Renal pelvis (tissue), 12 donors: ENCODE measurements at places on chromosomes 1 and 21. TPM values are rescaled to one million over a fixed set of nuclear protein-coding genes. Genes with fewer than 3 reads are reported as not detected.

The CSF1 gene
- 6.9 TPM for polyA plus RNA-seq

The RNU1-2 gene
- polyA plus RNA-seq: not detected

The DLGAP3 gene
- 3.6 TPM for polyA plus RNA-seq

The ROR1 gene
- polyA plus RNA-seq: 31.2 TPM

The FUCA1 gene
- 40.4 TPM for polyA plus RNA-seq

The DSTYK gene
- polyA plus RNA-seq: 15.2 TPM

The CD84 gene
- polyA plus RNA-seq: 1.1 TPM

The ARMH1 gene
- polyA plus RNA-seq: 9.0 TPM

The CRNN gene
- not detected for polyA plus RNA-seq

The OR2M4 gene
- polyA plus RNA-seq: 0.03 TPM

GRCh38 chr1:175075572-175076568, 8.2 kb downstream of the TNN start:
- no peak for DNase-seq

- no peak for DNase-seq
Measured at GRCh38 chr1:89842567-89843272, 21.9 kb downstream of the LRRC8D start.

GRCh38 chr1:115135681-115136080, 46.4 kb upstream of the TSPAN2 start:
- no peak for DNase-seq

DNA sequence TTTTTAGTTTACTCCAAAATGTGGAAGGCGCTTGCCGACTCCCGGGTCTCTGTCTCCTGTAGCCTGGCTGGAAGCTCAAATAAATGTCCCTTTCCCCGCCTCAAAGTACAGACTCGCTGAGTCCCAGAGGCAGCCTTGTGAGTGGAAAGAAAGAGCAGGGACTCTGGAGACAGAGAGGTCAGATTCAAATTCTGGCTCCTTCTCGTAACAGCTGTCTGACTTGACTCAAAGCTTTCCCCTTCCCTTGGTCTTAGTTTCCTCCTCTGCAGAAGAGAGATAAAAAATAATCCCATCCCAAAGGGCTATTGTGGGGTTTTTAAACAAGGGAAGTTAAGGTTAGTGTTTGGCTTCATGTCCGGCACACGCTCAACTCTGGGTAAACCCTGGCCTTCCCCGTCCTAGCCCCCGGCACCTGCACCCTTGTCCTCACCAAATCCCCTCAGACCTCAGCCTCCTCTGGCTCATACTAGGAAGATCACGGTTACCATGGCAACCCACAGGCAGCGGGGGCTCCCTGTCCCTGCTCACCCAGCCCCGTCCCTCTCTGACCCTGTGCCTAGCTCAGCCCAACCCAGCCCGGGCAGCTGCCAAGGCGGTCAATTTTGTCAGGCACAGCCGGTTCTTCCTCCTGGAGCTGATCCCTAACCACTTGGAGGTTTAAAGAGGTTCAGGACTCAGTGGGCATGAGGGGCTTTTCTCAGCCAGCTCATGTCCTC, 49.2 kb upstream of the IGSF21 start:
- no peak for DNase-seq

DNA sequence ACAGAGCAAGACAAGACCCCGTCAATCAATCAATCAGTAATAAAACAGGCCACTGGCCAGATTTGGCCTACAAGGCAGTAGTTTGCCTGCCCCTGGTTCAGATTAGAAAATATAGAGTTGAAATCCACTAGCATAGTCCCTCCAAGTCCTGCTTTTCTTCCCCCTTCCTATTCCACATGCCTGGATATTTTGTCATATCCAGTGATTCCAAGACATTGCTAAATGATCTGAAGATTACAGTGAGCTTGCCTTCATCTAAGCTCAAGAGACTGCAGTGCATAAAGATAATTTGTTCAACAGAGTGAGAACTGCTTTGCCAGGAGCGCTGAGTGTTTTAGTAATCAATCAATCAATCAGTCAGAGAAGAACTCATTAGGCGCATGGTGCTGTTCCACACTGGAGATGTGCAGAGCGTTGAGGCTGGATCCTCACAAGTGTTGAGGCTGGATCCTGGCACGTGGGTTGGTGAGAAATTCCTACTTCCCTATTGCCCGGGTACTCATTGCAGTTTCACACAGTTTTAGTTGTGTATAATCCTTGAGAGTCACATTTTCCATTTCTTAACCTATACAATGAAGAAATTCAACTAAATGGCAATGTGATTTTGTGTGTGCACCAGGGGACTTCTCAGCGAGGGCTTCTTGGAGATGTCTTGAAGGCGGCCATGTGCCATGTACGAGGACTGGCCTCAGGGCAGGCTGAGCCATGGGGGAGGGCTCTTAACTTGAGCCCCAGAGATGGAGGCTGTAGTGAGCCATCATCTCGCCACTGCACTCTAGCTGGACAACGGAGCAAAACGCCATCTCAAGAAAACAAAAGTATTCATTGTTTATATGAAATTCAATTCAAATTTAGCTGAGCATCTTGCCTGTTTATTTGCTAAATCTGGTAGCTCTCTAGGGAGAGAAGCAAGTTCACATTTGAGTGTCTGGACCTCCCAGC, 76.3 kb downstream of the TOMM20 start:
- DNase-seq: no peak

- no peak for DNase-seq
Measured at GRCh38 chr1:34086561-34086960, 78.5 kb downstream of the CSMD2 start.

DNA sequence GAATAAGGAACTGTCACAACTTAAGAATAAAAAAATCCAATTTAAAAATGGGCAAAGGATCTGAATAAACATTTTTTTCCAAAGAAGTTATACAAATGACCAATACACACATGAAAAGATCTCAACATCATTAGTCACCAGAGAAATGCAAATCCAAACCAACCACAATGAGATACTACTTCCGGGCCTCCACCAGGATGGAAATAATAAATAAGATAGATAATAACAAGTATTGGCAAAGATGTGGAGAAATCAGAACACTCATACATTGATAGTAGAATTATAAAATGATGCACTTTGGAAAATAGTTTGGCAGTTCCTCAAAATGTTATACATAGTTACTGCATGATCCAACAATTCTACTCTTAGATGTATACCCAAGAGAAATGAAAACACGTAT, 18.7 kb downstream of the ZSWIM5 start:
- DNase-seq: no peak

DNA sequence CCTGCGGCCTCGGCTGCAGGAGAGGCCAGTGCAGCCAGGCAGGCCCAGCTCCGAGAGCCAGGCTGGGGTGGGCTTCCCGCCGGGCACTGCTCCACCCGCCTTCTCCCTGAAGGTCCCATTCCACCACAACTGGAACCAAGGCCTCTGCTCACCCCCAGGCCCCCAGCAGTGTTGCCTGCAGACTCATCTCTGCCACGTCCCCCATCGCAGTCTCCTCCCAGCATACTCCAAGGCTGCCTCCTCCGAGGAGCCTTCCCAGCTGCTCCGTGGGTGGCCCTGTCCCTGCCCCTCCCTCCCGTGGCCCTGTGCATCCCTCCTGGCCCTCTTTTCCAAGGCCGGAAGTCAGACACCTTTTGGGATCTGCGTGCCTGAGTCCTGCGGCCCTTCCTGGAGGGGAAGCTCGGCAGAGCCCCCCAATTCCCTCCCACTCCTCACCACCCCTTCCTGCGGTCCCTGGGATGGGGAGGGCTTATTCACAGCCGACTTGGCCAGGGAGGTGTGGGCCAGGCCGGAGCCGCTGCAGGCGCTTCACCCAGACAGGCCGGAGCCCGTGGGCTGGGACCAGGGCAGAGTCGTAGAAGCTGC, 47.6 kb downstream of the SLX9 start:
- DNase-seq: no peak

- no peak for DNase-seq
Measured at GRCh38 chr1:174818014-174818616, 181.6 kb upstream of the CACYBP start.

GRCh38 chr1:114756009-114756892, 1.5 kb downstream of the CSDE1 start:
- DNase-seq: no peak

DNA sequence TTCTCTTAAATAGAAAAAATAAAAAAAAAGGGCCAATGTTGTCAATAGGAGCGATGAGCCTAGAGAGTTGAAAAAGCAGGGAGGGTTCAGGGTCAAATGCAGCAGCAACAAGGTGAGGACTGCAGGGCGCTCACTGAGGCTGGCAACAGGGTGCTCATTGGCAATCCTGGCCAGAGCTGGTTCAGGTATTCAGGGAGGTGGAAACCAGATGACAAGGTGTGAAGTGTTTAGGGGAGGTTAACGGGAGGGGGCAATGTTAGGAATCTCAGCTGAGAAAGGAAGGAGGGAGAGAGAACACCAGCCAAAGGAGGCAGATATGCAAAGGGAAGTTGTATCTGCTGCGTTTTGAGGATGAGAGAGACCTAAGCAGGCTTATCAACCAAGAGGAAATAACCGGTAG, 129.8 kb upstream of the DAB1 start:
- no peak for DNase-seq

- DNase-seq: no peak
Measured at GRCh38 chr1:8641377-8641997, 176.0 kb downstream of the RERE start.

DNA sequence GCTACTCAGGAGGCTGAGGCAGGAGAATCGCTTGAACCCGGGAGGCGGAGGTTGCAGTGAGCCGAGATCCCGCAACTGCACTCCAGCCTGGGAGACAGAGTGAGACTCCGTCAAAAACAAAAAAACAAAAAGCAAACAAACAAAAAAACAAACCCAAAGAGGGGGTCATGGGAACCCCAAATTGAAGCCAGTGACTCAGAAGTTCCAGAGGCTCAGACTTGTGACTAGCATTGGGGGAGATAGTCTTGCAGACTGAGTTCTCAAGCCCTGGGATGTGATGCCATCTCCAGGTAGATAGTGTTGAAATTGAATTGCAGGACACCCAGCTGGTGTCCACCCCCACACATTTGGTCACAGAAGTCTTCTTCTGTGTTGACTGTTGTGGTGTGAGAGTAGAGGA, 24.9 kb upstream of the ENO1 start:
- DNase-seq: no peak

DNA sequence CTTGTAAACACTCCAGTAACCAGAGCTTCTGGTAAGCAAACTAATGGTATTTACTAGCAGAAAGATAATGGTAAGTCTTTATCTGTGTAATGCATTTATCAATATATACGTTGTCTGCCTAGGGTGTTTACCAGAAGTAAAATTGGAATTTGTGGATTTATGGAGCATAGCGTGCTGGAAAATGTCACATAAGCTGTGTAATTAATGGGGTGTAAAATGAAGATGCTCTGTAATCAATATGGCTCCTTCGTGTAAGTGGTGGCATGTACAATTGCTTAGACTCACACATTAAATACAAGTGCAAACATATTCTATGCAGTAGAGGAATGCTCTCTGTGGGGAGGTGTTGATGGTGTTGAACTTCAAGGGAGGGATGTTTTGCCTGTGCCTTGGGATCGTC, 62.2 kb upstream of the SRSF10 start:
- no peak for DNase-seq

DNA sequence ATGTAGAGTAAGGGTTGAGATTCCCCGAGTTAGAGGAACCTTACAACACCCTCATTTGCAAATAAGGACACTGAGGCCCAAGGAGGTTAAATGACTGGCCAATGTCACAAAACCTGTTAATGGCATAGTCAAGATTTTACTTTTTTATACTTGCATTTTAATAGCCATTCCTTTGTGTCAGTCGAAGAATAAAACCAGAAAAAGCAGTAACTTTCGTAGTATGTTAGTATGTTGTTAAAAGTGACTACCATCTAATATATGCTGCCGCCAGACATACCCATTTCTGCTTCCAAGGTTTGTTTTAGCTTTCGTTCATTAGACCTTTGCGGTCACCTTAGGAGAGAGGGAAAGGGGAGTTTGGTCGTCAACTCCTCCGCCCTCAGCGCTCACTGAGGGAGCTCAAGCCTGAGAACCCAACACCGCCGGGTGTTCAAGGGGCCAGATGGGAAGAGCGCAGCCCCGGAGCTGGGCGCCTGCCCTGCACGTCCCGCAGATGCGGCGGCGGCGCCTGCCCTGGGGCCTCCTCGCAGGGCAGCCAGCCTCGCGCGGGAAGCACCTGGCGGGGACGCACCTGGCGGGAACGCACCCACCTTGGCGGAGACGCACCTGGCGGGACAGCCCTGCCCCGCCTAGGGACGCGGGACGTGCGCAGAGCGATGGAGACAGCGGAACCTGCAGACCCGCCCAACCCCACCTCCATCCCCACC, 466 bp downstream of the VPS26C start:
- DNase-seq: no peak

- DNase-seq: no peak
Measured at GRCh38 chr1:192627901-192628300, 8.0 kb upstream of the RGS13 start.

- DNase-seq: peak; percentile 65
Measured at GRCh38 chr1:243713470-243714186, 136.4 kb downstream of the AKT3 start.

DNA sequence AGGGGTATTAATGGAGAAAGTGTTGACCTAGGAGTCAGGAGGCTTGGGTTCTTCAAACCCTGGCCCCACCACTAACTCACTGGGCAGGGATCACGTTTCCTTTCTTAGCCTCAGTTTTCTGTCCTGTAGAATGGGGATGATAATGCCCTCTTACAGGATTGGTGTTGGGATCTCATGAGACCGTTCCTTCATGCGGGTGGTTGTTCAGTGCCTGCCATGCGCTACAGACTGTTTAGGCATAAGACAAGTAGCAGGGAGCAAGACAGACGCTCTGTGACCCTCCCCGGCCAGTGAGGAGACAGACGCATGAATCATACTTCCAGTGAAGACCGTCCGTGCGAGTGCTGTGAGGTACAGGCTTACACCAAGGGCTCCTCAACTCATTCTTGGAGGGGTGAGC, 81.7 kb downstream of the MAN1C1 start:
- no peak for DNase-seq

DNA sequence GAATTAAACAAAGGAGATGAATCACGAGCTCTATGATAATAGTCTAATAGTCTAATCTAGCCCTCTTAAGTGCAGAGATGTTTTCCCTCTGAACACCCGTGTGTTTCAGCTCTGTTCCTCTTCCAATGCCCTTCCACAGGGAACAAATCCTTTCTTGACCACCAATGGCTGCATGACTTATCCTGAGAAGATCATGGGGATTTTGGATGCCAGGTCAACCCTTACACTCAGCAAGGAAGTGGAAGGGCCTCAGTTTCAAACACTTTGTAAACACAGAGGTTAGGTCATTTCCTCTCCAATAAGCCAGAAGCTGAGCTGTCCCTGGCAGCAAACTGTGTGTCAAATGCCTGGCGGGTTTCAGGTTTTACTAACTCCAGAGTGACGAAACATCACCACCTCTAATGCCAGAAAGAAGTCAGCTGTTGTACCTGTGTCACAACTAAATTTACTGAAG, 200.0 kb downstream of the GABPA start:
- DNase-seq: peak; percentile 31
